ENCODE measurements at places on chromosomes 12 and 14.
A peak's percentile ranks its signal among the peaks of the same experiment; 100 is the strongest.

DNA sequence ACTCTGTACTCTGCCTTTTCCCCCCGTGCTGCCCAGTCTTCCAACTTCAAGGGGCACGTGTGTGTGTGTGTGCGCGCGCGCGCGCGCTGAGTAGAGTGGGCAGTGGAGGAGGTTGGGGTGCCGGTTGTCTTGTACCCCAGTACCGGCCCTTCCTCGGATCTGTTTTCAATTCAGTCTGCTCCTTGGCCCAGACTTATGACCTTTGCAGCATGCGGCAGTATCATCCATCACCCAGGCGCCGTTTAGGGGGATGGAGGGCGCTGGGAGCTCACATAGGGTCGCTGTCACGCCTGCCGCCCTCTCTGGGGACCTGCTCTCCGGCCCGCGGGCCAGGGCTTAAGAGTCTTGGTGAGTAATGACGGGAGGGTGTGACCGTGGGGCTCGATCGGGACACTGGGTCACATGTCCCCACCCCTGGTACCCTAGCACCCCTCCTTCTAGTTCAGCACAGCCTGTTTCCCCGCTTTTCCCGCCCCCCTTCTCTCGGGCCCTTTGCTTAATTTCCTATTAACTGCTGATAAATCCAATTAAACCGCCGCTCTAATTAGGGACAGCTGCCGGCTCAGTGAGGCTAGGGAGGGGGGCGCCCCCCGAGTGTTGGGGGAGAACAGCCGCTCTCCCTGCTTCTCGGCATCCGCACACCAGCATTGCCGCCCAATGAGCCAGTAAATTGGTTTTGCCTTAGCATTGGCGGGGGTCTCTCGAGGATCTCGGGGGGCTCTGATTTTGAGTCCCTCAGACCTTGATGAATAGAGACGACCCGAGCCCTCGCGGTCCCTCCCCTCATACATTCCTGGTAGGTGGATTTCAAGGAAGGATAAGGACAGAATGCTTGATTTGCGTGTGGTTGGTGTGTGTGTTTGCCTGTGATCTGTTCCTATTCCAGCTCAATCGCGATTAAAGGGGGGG is 9.3 kb downstream of the STAC3 start:
- DNase-seq = no peak

DNA sequence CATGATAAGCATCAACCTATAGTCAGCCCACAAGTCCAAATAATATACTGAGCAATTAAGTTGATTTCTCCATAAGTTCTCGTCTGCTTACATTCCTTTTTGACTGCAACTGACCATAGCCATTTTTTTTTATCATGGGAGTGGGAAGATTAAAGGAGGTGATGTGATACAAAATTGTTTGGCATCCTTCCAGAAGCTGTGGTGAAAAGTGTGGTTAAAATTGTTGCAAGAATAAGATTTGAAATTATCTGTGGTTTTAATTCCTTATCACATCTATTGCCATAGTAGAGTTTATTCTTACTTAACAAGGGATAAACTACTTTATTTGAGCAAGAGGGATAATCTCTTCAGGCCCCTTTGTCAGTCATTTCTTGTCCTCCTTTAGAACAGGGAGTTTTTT is 50.7 kb downstream of the LIN52 start:
- DNase-seq = no peak

GRCh38 chr12:461425-461824 is 1.7 kb downstream of the B4GALNT3 start:
- no peak for DNase-seq

DNA sequence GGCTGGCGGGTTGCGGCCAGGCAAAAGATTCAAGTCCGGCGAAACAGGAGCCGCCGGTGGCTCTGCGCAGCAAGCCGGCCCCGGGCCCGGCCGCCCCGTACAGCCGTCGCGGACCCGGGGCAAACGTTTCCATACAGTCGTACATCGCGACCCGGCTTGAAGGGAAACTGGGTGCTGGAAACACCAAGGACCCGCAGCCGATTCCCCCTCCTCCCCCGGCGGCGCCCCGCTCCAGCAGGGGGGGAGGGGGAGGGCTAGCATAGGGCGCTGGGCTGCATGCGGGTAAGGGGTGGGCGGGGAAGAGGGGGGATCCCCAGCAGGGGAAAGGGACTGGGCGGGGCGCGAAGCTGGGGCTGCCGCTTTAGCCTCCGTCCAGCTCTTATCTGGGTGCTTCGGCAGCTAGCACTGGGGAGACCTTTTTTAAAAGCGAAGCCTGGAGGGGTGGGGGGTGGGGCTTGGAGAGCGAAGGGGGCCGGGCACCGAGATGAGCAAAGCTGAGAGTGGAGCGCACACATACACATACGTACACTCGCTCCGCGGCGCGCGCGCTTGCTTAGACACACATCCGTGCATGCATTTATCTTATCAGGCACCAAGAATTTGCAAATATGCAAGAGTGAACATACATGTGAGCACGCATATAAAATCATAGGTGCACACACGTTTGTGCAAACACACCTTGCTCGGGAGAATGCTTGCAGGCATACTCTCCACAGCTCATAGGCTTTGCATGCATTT is 11.9 kb downstream of the RARG start:
- DNase-seq = peak; percentile 63

GRCh38 chr12:120668868-120669840 is 17.8 kb upstream of the MLEC start:
- DNase-seq = no peak

DNA sequence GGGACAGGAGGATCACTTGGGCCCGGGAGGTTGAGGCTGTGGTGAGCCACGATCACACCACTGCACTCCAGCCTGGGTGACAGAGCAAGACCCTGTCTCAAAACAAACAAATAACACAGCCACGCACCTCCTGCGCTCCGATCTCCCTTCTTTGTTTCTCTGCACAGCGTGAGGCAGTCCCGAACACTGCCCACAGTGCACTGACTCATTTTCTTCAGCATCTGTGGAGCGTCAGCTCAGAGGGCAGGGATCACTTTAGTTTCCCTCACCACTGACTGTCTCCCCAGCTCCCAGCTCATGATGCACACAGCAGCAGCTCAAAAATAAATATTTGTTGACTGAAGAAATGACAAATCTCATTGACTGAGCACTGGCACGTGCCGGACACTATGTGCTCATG is 883 bp upstream of the MYL2 start:
- DNase-seq = no peak

DNA sequence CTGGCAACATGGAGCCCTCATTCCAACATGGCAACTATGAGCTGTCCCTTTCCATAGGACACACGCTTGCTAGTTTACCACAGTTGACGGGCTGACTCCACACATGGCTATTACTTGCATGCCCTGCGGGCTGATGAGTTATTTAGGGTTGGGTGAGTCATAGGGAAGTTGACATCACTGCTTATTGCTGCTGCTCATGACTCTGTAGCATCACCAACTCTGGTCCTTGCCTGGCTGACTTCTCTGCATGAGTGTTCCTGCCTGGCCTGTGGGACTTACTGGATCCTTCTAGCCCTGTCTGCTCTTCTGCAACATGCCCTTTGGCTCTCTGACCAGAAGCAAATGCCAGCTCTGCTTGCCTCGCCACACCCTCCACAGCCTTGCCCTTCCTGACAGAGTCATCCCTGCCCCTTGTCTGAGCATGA is 199.5 kb downstream of the ANO6 start:
- DNase-seq = no peak

DNA sequence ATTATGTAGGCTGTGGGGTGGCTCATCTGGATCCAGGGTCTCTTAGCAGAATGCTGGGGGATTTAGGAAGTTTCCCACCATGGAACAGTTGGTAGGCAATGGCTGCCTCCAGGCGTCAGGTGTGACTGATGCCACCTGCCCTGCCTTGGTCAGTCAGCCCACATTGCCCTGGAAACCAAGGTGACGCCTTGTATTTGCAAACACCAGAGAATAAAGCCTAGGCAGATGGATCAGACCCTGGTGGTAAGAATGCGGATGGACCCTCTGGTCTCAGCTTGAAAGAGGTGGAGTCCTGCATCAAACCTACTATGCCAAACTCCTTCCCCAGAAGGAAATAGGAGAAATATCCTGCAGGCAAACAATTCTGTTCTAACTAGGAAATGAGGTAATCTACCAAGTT is 38.2 kb downstream of the NCKAP5L start:
- DNase-seq = no peak

GRCh38 chr12:100453951-100454350 is 19.7 kb upstream of the NR1H4 start:
- DNase-seq = no peak

- no peak for DNase-seq
Measured at GRCh38 chr12:114001511-114002340, 35.6 kb upstream of the RBM19 start.

- DNase-seq = no peak
Measured at GRCh38 chr14:73759183-73759713, 45.1 kb upstream of the PNMA1 start.

GRCh38 chr12:116726694-116727093 is 11.2 kb downstream of the SPRING1 start:
- DNase-seq = no peak

- no peak for DNase-seq
Measured at GRCh38 chr14:50008974-50009373, 107.4 kb downstream of the VCPKMT start.

DNA sequence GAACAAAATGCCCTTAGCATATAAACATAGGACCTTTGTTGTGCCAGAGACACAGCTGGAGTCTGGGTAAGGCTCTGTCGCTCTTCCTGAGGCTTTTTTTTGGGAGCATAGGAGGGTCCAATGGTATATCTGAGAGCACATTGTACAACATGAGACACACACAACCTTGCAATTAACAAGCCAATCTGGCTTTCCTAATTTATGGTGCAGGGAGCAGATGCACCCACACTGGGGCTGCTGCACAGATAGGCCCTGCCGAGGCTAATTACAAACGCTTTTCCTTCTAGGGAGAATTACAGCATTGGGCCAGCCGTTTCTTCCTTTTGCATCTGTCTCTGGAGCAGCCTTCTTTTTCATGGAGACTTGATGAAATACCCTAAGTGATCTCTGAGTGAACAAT is 75.0 kb upstream of the OVCH1 start:
- no peak for DNase-seq

- no peak for DNase-seq
Measured at GRCh38 chr12:57590479-57590863, 521 bp upstream of the PIP4K2C start.

DNA sequence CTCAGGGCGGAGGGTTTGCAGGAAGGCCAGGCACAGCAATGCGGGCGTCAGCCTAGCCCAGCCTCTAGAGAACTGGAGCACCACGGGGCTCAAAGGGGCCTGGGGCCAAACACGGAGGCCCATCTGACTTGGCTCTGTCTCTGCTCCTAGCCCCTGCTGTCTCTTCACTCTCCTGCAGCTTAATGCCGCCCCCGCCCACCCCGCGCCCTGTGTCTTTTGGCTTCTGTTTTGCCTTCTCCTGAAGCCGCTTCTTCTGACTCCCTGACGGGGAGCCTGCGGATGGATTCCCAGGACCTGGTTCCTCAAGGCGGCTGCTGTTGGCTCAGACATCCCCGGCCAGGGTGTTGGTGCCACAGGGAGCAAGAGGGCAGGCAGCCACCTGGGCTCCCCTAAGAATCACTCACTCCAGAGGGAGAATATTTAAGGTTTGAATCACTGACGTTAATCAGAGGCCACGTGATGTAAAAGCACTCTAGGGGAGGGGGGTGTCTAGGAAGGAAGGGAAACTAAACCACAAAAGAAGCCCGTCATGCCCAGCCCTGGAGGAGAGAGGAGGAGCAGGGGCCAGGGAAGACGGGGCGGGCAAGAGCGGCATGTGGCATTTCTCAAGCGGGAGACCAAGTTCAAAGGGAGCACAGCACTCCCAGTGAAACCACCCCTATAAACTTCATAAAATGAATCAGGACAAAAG is 36.9 kb upstream of the PRMT8 start:
- no peak for DNase-seq

- DNase-seq = no peak
Measured at GRCh38 chr12:115194448-115194847, 510.5 kb upstream of the TBX3 start.

GRCh38 chr14:57974896-57975295 is 109.0 kb upstream of the SLC35F4 start:
- no peak for DNase-seq

- no peak for DNase-seq
Measured at GRCh38 chr12:3138941-3139511, 61.8 kb downstream of the TSPAN9 start.

- DNase-seq = no peak
Measured at GRCh38 chr12:16467272-16467671, 119.8 kb downstream of the MGST1 start.

- DNase-seq = no peak
Measured at GRCh38 chr12:102527171-102527720, 46.9 kb upstream of the IGF1 start.

DNA sequence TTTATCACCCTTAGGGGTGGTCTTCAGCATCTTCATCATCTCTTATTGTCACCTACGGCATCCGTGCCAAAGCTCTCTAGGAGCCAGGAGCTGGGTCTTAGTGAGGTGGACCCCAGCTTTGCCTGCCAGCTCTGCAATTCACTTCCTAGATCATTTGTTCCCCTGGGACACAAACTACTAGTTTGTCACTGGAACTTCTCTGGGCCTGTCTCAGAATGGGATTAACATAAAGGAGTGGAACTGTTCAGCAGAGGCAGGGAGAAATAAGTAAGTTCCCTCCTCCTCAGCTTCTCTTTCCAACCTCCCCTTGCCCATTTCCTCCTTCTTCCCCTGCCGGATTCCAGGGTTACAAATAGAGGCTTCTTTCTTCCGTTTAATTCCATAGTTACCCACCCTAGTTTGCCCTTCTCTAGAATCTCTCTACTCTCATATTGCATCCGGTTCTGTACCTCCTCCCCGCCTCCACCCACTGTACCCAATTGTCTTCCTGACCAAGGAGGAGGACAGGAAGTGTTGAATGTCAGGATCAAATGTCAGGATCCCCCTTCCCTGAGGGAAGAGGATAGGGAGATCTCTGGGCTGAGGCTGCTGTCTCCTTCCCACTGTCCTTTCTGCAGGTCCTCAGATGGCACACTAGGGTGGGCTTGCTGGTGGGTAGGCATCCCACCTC is 25.0 kb downstream of the LARP4 start:
- no peak for DNase-seq

DNA sequence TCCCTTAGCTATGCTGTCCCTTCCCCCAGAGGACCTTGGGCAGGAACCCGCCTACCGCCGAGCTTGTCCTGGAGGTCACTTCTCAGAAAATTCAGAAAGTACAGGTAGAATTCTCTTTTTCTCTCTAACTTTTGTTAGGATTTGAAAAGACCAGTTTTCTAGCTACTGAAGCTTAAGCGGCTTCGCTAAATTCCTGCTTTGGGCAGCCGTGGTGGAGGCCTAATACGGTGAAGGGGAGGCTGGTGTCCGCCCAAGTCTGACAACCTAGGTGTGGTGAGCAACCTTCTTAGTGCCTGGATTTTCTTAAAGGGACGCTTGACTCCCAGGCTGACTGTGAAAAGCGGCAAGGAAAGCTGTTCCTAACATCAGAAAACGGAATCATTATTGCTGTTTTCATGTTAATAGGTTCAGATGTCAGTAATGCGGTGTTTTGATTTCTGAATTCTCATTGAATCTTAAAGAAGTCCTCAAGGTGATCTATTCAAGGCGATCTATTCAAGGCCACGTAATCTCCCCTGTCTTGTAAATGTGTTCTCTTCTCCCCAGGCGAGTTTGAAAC is 835 bp downstream of the FGD4 start:
- DNase-seq = no peak

DNA sequence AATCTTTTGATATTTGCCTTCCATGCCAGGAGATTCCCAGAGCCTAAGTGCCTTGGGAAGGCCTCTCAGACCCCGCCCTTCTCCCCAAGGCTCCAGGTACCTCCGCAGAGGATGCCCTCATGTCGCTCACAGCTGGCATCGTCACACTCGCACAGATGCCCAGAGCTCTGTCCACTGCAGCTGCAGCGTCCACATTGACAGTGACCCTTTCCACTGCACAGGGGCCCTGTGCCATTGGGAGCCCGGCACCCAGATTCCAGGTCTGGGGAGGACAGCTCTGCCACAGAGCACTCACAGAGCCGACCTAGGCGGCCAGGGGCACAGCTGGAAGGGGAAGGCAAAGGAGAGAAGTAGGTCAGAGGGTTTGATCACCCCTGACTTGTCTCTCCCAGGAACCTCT is 12.3 kb upstream of the CSAD start:
- no peak for DNase-seq

Data from activated T-helper 9 cell treated with anti-CD3 and anti-CD28 coated beads, Interleukin-2, amount 50 U/mL, for 16 hours (primary cell).